ENCODE measurements at places on chromosomes 3 and 15.

DNA sequence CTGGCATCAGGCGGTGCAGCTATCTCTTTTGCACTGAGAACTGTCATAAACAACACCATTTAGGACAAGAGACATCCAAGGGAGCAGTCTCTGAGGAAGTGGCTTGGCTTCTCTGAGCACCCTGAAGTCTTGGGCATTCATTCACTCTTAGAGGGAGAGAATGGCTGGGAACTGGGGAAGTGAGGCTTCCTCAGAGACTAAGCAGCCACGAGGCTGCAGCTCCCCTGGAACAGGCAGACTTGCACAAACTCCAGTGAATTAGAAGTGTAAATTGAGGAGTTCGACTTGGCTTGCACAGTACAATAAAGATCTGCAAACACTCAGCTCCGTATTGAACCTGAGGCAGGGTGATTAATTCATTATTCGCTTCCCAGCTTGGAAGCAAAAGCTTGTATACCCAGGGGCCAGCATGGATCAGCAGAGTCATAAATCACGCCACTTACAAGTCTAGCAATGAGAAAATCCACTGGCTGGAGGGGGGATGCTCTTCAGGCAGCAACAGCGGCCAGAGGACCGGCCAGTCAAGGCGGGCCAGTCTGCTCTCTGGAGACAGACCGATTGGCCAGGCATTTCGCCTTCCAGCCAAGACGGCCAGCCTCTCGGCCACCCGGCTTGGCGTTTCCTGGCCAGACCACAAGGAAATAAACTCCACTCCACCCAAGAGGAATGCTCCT lies 118.8 kb upstream of the ADPGK start:
- no peak for DNase-seq
- H3K36me3 ChIP-seq, result no peaks in the 10 kb centered on the region
- no peaks in the 10 kb centered on the region for H3K4me1 ChIP-seq
- no peak overlapping the region for H3K4me3 ChIP-seq
- H3K27me3 ChIP-seq, result peaks cover 47% of the 10 kb centered on the region

DNA sequence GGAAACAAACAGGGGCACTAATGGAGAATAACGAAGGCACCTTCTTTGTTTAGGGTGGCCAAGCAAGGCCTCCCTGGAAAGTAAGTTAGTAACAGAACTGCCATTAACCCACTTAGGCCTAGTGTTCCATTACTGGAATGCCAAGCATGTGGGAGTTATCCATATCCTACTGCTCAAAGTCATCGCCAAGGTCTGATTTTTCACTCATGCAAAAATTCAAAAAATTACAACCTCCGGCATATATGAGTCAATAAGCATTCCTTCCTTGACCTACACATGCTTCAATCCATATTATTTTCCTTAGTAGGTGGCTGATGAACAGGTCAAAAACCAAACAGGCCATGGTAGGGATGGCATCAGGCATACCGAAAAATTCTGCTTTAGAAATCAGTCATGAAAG lies 1097.2 kb downstream of the FHIT start:
- H3K27me3 ChIP-seq, result no peaks in the 10 kb centered on the region
- no peaks in the 10 kb centered on the region for H3K4me1 ChIP-seq
- no peak for DNase-seq
- no peak overlapping the region for H3K27ac ChIP-seq

GRCh38 chr3:52798978-52799476 lies 4.4 kb downstream of the ITIH3 start:
- peak; percentile 20 for DNase-seq
- no peaks in the 10 kb centered on the region for H3K36me3 ChIP-seq
- no peak overlapping the region for H3K4me3 ChIP-seq
- H3K27me3 ChIP-seq, result no peaks in the 10 kb centered on the region
- no peak overlapping the region for H3K27ac ChIP-seq
- no peaks in the 10 kb centered on the region for H3K4me1 ChIP-seq

- H3K4me1 ChIP-seq, result no peaks in the 10 kb centered on the region
- no peak overlapping the region for H3K4me3 ChIP-seq
- DNase-seq, result no peak
- peaks cover 4% of the 10 kb centered on the region for H3K27me3 ChIP-seq
- H3K27ac ChIP-seq, result no peak overlapping the region
Measured at GRCh38 chr3:72505539-72506405, 342.5 kb downstream of the SHQ1 start.

DNA sequence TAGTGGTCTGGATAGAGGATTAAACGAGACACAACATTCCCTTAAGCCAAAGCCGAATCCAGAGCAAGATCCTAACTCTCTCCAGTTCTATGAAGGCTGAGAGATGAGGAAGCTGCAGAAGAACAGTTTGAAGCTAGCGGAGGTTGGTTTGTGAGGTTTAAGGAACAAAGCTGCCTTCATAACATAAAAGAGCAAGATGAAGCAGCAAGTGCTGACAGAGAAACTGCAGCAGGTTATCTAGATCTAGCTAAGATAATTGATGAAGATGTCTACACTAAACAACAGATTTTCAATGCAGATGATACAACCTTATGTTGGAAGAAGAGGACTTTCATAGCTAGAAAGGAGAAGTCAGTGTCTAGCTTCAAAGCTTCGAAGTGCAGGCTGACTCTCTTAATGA lies 14.8 kb upstream of the GASK1A start:
- DNase-seq, result no peak
- H3K36me3 ChIP-seq, result no peaks in the 10 kb centered on the region
- H3K4me1 ChIP-seq, result peaks cover 22% of the 10 kb centered on the region
- H3K27ac ChIP-seq, result no peak overlapping the region

GRCh38 chr15:66359740-66360139 lies 3.3 kb upstream of the TIPIN start:
- DNase-seq, result no peak
- peaks cover 16% of the 10 kb centered on the region for H3K36me3 ChIP-seq
- no peaks in the 10 kb centered on the region for H3K27me3 ChIP-seq

DNA sequence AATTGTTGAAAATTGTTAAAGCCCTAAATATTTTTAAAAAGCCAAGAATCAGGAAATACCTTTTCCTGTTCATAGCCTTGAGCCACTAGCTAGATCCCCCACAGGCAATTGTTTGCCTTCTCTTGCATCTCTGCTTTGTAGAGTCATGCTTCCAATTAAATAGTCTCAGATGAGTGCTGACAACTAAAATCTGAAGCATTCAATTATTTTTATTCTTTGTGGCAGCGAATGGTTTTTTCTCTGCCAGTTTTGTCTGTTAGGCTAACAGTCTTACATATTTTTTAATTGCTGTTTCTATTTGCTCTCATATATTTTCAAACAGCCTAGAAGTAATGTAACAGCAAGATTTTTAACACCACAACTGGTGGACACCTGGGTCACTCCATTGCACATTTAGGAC lies 277.1 kb upstream of the GBE1 start:
- no peak overlapping the region for H3K27ac ChIP-seq
- no peak overlapping the region for H3K4me3 ChIP-seq
- no peaks in the 10 kb centered on the region for H3K27me3 ChIP-seq
- H3K36me3 ChIP-seq, result no peaks in the 10 kb centered on the region
- H3K4me1 ChIP-seq, result no peaks in the 10 kb centered on the region

GRCh38 chr15:90058308-90058707 lies 44.0 kb downstream of the IDH2 start:
- no peak for DNase-seq
- peaks cover 1% of the 10 kb centered on the region for H3K36me3 ChIP-seq
- H3K4me1 ChIP-seq, result peaks cover 39% of the 10 kb centered on the region
- peak overlapping the region; percentile 58 for H3K27ac ChIP-seq
- H3K4me3 ChIP-seq, result no peak overlapping the region

DNA sequence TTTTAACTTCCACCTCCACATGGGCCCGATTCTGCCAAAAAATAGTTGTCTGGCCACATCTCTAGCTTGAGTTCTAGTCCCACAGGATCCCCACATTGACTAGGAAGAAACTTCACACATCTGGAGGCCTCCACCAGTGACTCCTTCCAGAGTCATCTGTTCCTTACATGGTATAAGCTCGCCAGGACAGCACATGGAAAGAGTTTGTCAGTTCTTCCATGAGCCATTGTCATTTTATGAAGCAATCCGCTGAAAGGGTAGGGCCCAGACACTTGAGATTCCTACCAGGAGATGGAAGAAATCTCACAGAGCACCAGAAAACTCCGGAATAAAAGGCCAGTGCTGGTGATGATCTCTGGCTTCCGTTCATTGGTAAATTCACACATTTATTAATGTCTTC lies 350.5 kb upstream of the ICE2 start:
- H3K4me1 ChIP-seq, result no peaks in the 10 kb centered on the region
- H3K27ac ChIP-seq, result no peak overlapping the region
- H3K27me3 ChIP-seq, result no peaks in the 10 kb centered on the region
- no peaks in the 10 kb centered on the region for H3K36me3 ChIP-seq

GRCh38 chr15:76196269-76197231 lies 114.7 kb downstream of the ETFA start:
- H3K36me3 ChIP-seq, result no peaks in the 10 kb centered on the region
- no peak for DNase-seq
- peaks cover 9% of the 10 kb centered on the region for H3K27me3 ChIP-seq

- no peak overlapping the region for H3K27ac ChIP-seq
- no peaks in the 10 kb centered on the region for H3K36me3 ChIP-seq
- DNase-seq, result no peak
- H3K27me3 ChIP-seq, result peaks cover 3% of the 10 kb centered on the region
Measured at GRCh38 chr15:53115563-53115962, 325.4 kb upstream of the ONECUT1 start.

DNA sequence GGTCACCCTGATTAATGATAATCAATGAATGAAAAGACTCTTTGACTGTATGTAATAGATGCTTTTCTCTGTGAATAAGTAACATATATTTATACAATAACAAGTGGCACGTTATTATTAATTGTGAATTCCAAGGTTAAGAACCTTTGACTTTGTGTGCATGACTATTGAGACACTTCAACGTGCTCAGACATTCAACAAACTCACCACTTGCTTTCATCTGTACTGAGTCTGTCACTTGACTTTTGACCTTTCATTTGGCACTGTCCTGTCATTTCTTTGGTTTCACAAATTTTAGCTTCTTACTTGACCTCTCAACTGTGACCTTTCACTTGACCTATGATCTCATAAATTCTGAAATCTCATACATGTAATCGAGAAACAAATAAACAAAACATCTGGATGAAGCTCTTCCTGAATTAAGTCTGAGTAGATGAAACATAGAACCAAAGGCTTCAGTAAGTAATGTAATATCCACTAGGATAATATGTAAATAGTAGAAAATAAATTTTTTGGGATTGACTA lies 426.8 kb downstream of the MECOM start:
- DNase-seq, result no peak
- H3K27me3 ChIP-seq, result peaks cover 32% of the 10 kb centered on the region
- no peak overlapping the region for H3K4me3 ChIP-seq
- no peak overlapping the region for H3K27ac ChIP-seq

GRCh38 chr15:26443321-26443720 lies 329.5 kb downstream of the GABRB3 start:
- no peaks in the 10 kb centered on the region for H3K36me3 ChIP-seq
- no peaks in the 10 kb centered on the region for H3K27me3 ChIP-seq
- DNase-seq, result no peak
- H3K4me1 ChIP-seq, result no peaks in the 10 kb centered on the region
- H3K27ac ChIP-seq, result no peak overlapping the region

DNA sequence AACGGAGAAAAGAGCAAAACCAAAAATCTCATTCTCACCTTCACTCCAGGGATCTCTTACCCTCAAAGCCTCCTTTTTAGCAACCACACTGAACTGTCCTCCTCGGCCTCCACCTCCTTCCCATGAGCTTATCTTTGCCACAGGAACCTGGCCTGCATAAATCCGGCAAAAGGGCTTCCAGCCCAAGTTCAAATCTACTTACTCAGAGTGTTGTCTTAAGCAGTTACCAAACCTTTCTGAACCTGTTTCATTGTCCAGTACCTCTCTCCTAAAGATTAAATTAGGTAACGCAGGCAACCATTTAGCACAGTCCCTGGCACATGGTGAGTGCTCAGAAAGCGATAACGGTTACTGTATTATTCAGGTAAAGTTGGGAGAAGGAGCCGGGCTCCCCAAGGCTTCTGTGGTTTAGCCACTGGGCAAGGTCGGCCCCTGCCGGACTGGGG lies 777 bp downstream of the CIB1 start:
- no peaks in the 10 kb centered on the region for H3K27me3 ChIP-seq
- peaks cover 28% of the 10 kb centered on the region for H3K4me1 ChIP-seq
- H3K27ac ChIP-seq, result peak overlapping the region; percentile 88

DNA sequence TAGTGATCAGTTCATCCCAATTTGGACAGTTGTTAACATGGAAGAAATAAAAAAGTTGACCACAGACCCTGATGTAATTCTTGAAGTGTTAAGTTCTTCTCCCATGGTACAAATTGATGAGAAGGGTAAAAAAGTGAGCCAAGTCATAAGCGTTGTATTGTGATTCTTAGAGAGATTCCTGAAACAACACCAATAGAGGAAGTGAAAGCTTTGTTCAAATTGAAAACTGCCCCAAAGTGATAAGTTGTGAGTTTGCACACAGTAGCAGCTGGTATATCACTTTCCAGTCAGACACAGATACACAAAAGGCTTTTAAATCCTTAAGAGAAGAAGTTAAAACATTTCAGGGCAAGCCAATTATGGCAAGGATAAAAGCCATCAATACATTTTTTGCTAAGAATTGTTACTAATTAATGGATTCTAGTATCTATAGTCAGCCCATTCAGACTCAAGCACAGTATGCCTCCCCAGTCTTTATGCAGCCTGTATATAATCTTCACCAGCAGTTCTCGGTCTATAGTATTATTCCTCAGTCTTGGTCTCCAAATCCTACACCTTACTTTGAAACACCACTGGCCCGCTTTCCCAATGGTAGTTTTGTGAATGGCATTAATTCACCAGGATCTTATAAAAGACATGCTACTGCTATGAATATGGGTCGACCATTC lies 38.2 kb downstream of the CDIN1 start:
- no peak for DNase-seq
- H3K36me3 ChIP-seq, result peaks cover 15% of the 10 kb centered on the region
- H3K27ac ChIP-seq, result no peak overlapping the region
- no peaks in the 10 kb centered on the region for H3K27me3 ChIP-seq
- H3K4me3 ChIP-seq, result no peak overlapping the region

- H3K27me3 ChIP-seq, result no peaks in the 10 kb centered on the region
- no peak for DNase-seq
- H3K27ac ChIP-seq, result no peak overlapping the region
- H3K4me3 ChIP-seq, result no peak overlapping the region
Measured at GRCh38 chr3:173865900-173866498, 468.5 kb downstream of the NLGN1 start.

GRCh38 chr3:14130230-14130629 lies 5.4 kb downstream of the TMEM43 start:
- H3K27ac ChIP-seq, result peak overlapping the region; percentile 13
- no peak for DNase-seq
- no peak overlapping the region for H3K4me3 ChIP-seq
- no peaks in the 10 kb centered on the region for H3K27me3 ChIP-seq

- no peak for DNase-seq
- H3K27me3 ChIP-seq, result peaks cover 5% of the 10 kb centered on the region
- H3K27ac ChIP-seq, result no peak overlapping the region
Measured at GRCh38 chr3:45273681-45274515, 47.8 kb upstream of the TMEM158 start.

DNA sequence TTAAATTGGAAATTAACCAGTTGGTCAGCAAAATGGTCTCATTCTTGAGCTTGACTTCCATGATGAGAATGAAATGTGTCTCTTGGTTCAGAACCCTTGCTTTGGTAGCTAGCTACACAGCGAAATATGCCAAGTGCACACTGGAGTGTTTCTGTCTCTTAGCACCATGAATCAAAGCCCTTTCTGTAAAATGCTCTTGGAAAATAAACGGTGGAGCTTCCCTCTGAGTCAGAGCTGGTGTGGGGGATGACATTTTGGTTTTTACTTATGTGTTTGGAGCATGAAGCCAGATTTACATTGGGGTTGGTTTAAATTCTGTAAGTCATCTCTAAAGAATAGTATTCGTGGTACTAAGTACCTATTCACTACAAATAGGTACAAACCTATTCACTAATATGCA lies 85.1 kb upstream of the NANOGP8 start:
- no peak overlapping the region for H3K4me3 ChIP-seq
- H3K27me3 ChIP-seq, result no peaks in the 10 kb centered on the region
- no peaks in the 10 kb centered on the region for H3K36me3 ChIP-seq
- H3K27ac ChIP-seq, result no peak overlapping the region
